RCC 7860 (cell line): ENCODE measurements at places on chromosomes 3 and 15.

DNA sequence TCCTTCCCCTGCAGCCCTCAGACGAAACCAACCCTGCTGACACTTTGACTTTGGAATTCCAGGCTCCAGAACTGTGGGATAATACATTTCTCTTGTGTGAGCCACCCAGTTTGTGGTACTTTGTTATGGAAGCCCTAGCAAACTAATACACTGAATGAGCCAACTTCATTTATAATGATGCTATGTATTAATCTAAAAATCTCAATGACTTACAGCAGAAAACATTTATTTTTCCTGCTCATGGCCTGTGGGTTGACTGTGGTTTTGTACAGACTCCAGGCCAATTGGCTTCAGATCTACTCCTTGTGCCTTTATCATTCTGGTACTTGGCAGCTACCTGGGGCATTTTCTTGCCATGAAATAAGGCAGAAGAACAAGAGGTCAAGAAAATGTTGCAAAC is 152.4 kb downstream of the EBLN2 start:
- no peak for DNase-seq

DNA sequence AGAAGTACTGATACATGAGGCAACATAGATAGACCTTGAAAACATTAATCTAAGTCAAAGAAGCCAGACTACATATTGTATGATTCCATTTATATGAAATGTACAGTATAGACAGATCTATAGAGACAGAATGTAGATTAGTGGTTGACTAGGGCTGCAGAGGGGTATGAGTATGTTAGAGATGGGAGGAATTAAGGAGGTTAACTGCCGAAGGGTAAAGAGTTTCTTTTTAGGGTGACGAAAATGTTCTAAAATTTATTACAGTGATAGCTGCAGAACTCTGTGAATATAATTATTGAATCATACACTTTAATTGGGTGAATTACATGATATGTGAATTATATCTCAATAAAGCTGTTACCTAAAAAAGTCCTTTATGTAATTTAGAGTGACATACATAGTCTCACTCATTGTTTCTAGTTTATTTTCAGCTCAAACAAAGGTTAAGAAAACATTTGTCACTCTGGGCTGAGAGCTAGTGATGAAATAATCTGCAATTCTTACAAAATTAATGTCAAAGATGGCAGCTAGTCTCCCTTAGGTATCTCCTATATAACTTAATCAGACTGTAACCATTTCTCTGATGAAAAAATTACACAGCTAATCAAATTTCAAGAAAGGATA is 61.4 kb downstream of the DENND4A start:
- DNase-seq: no peak

- peak; percentile 29 for DNase-seq
Measured at GRCh38 chr3:123286308-123287023, 84.7 kb downstream of the SEC22A start.

GRCh38 chr3:63739474-63739873 is 79.6 kb upstream of the C3orf49 start:
- DNase-seq: no peak

GRCh38 chr3:139468399-139468798 is 7.9 kb downstream of the RBP2 start:
- no peak for DNase-seq

DNA sequence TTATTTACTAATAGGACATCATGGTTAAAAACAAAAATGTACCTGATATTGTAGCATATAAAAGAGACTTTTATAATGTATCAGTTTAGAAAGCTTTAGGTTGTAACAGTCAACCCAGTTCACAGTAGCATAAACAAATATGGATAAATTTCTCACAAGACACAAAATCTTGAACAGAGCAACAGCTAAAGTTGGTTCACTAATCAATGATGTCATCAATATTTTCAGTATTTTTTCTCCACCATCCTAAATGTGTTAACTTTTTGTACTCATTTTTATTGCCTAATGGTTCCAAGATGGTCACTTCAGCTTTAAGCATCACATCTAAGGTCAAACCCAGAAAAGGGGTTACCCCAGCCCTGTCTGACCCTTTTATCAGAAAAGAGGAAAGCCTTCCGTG is 21.2 kb upstream of the NRG4 start:
- no peak for DNase-seq

GRCh38 chr3:120144267-120144666 is 50.0 kb upstream of the GSK3B start:
- peak; percentile 88 for DNase-seq
